ENCODE measurements at places on chromosomes 3 and 15.
A peak's percentile ranks its signal among the peaks of the same experiment; 100 is the strongest.

- no peak for DNase-seq
Measured at GRCh38 chr3:54071601-54072000, 50.8 kb upstream of the CACNA2D3 start.

DNA sequence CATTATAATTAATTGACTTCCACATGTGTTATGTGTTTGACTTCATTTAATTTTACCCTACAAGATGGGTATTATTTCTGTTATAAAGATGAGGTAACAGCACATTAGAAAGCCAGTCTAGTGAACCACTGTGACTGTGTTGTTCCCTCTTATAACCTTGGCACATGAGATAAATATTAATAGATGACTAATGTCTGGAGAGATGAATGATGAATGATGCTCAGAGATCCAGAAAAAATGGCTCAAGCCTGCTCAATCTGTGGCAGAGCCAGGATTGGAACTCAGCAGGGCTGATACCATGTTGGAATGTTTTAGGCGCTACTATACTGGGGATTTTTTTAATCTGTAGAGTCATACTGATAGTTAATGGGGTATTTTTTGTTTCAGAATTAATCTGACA lies 118.8 kb upstream of the PTX3 start:
- DNase-seq = no peak

- no peak for DNase-seq
Measured at GRCh38 chr3:89628856-89629670, 521.6 kb downstream of the EPHA3 start.

- DNase-seq = no peak
Measured at GRCh38 chr3:149497966-149498670, 23.6 kb downstream of the TM4SF4 start.

GRCh38 chr3:43573576-43573975 lies 48.2 kb downstream of the ANO10 start:
- no peak for DNase-seq

DNA sequence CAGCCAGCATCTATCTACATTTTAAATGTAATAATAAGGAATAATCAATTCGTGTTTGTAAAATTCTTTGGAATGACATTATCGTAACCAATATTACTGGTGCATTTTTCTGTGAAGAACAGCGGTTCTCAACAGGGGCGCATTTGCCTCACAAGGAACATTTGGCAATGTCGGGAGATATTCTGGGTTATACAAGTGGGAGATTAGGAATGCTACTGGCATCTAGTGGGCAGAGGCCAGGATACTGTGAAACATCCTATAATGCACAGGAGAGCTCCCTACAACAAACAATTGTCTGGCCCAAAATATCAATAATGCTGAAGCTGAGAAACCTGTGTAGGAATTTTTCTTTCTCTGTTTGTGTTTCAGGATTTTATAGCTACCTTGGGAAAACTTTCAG lies 25.0 kb downstream of the ACP3 start:
- DNase-seq = no peak

DNA sequence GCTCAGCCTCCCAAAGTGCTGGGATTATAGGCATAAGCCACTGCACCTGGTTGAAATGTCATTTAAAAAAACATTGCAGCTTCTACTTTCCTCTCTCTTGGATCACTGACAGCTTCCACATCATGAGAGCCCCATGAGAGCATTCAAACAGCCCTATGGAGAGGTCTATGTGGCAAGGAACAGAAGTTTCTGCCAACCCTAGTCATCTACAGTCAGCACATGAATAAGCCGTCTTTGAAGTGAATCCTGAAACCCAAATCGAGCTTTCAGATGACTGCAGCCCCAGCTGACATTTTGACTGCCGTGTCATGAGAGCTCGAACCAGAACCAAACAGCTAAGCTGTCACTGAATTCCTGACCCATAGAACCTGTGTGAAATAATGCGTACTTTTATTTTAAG lies 39.8 kb downstream of the CD200R1L start:
- no peak for DNase-seq

DNA sequence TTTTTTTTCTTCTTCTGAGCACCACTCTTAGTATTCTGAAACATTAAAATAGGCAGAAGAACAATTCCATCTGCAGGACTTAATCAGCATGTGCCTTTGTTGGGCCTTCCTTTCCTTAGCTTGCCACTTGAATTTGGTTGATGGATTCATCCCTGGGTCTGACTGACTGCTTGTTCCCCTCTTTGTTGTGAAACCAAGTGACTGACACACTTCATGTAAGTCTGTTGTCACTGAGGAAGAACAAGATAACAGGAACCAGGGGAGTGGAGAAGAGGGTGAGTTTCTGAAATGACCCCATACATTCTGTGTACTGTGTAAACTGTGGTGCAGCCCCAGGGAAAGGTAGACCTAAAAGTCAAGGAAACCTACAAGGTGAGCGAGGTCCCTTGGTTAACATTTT lies 188.7 kb upstream of the TBC1D5 start:
- DNase-seq = no peak

GRCh38 chr3:8776406-8776805 lies 7.0 kb upstream of the OXTR start:
- DNase-seq = no peak

- no peak for DNase-seq
Measured at GRCh38 chr3:79367803-79368202, 400.0 kb downstream of the ROBO1 start.

DNA sequence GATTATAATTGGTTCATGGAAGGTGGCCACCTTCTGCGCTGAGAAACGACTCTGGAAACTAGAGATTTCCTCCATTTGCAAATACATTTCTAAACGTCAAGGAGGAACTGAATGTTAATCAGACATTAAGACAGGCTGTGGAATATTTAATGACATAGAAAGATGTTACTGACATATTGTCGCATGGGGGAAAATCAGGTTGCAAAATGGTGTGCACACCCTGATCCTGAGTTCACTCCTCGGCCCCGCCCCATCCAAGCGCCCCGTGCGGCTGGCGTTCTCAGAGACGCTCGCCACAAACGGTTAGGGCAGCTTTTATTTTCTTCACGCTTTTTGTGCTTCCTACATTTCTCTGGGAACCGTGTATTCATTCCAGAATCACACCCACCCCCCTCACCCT lies 10.7 kb downstream of the H1-8 start:
- peak; percentile 20 for DNase-seq

- no peak for DNase-seq
Measured at GRCh38 chr3:66113542-66113941, 74.8 kb upstream of the MAGI1 start.

DNA sequence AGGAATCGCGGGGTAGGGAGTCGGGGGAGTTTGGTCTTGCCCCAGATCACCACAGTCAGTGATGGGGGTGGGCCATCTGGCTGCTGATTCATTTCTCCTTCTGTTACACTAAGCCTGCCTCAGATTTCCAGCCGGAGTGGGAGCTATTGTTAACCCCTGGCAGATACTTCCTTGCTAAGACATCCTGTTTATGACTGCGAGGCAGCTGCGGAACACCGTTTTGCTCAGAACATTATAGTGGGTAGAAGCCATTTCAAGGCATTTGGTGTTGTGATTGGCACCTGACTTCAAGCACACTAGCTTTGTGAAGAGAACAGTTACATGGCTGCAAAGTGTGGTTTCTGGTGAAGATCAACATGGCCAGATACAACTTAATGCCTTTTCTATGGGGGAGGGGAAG lies 73.8 kb downstream of the FLNB start:
- DNase-seq = peak; percentile 18

- no peak for DNase-seq
Measured at GRCh38 chr3:197420115-197420514, 121.7 kb upstream of the DLG1 start.

- DNase-seq = no peak
Measured at GRCh38 chr15:84606653-84607120, 5.9 kb downstream of the ZSCAN2 start.

- no peak for DNase-seq
Measured at GRCh38 chr15:63435204-63435820, 53.7 kb upstream of the CA12 start.

DNA sequence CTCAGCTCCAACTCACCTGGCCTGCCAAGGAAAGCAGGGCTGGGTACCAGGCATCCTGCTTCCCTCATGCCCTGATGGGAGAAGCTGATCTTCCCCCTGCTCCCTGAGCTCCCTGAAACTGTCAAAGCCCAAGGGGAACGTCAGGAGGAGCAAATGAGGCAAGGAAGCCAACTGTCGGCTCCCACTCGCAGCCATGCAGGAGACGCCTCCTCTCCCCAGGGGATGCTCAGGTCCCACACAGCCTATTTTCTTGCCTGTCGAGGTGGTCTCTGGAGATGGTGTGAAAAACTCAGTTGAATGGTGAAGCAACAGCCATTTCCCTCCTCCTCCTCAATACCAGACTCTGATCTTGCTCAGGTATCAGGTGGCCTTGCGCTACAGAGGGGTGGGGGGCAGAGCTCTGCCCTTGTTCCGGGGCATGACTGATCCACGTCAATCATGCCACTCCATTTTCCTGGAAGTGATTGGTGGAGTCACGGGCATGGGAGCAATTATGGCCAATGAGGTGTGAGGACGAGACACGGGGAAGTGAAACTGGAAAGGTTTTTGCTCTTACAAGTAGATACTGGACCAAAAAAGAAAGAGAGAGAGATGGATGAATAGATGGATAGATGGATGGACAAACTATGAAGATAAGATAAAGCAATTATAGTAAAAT lies 58.2 kb downstream of the SLC6A1 start:
- no peak for DNase-seq

GRCh38 chr3:81788610-81789009 lies 27.2 kb upstream of the GBE1 start:
- no peak for DNase-seq

DNA sequence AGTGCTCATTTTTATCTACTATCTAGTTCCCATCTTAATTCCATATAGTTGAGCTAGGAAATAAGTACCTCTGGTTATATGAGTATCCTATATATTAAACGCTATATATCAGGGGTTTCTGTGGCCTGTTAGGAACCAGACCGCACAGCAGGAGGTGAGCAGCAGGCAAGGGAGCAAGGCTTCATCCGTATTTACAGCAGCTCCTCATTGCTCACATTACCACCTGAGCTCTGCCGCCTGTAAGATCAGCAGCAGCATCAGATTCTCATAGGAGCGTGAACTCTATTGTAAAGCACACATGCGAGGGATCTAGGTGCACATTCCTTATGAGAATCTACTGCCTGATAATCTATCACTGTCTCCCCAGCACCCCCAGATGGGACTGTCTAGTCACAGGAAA lies 23.0 kb downstream of the GSK3B start:
- DNase-seq = no peak

DNA sequence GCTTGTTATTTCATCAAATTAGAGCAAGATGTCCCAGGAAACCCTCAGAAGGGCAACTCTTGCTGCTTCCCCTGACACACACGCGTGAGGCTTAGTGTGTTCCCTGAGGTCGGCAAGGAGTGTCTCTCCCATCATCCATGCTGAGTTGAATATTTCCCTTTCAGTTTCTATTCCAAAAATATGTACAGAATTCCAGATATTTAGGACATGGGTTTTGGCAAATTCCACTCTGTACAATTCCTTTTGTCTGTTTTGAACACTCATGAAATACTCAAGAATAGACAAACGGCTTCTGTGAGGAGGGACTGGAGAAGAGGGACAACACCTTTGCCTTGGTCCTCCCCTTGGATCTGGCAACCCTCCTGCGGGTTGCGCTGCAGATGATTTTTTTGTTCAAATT lies 138.0 kb downstream of the DUT start:
- no peak for DNase-seq

DNA sequence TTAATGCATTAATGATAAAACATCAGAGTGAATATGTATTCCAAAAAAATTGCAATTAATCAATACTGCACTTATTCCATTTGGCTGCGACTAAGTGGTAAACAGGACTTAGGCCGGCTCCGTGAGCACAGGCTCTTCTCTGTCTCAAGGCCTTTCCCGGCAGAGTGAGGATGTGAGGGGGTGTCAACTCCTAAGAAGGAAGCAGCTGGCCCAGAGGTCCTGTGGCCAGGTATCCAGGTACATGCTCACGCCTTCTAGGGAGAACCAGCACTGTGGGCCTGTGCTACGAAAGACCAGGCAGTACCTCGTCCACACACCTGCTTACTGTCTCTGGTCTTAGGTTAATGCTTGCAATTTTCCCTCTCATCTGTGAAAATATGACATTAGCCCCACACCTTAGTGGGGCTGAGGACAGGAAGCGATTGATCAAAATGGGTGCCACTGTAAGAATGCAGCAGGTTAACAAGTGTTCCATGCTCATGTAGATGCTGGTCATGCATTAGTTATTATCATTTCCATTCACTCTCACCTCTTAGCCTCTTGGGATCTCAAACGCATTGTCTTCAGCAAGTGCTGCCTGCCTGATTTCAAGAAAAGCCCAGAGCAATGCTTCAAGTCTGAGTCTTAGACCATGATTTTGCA lies 175.3 kb downstream of the ABHD5 start:
- no peak for DNase-seq
